Stimulated activated CD4-positive, alpha-beta T cell treated with anti-CD3 and anti-CD28 coated beads, Interleukin-4, amount 100 ng/mL, for 1 hour (primary cell): ENCODE measurements at places on chromosomes 12 and 14.

DNA sequence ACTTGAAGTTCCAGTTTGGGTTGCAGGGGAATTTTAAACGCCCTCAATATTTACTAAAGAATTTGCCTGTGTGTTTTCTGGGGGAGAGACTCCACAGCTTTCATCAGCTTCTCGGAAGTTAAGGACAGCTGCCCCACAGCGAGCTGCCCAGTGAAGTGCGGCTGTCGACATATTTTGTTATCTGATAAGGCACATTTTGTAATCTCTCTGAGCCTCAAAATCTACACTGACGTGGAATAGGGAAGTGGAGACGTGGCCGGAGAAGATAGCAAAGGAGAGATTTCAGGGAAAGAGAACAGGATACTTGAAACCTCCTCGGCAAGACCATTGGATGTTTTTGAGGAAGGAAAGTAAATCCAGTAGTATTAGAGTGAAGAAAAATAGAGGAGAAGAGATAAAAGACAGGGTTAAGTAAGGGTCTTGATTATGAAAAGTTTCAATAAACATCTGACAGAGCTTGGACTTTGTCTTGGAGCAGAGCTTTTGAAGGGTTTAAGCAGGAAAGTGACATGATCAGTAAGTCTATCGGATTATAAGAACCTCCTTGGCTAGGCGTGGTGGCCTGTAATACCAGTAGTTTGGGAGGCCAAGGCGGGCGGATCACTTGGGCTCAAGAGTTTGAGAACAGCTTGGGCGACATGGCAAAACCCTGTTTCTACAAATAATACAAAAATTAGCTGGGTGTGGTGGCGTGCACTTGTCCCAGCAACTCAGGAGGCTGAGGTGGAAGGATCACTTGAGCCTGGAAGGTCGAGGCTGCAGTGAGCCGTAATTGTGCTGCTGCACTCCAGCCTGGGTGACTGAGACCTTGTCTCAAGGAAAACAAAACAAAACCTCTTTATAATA is 1.1 kb downstream of the POLR3B start:
- DNase-seq, result no peak

GRCh38 chr14:93009471-93010129 is 86.7 kb downstream of the CHGA start:
- no peak for DNase-seq

GRCh38 chr14:100134586-100134985 is 24.9 kb downstream of the DEGS2 start:
- no peak for DNase-seq

- no peak for DNase-seq
These were observed 1.7 kb downstream of the RECQL start for GRCh38 chr12:21499765-21500164.

DNA sequence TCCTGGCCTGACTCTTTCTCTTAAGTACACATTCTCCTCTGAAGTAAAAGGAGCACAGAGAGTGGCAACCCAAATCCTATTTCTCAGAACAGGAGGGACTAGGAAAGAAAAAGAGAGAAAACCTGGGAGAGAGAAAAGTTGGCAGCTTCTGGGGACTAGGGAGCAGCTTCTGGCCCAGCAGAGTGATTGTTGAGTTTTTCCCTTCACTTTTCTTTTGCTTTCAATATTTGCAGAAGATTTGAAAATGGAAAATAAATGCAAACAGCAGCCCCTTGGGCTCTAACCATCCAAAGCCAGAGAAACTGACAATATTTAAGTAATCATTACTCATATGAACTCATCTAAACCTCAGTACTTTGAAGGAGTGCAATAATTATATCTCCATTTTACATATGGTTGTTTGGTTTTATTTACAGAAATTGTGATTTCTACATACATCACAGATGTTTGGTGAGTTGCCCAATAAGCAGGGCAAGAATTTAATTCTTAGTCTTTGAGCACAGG is 28.8 kb upstream of the IGF1 start:
- DNase-seq, result no peak
